Stimulated activated CD4-positive, alpha-beta T cell treated with anti-CD3 and anti-CD28 coated beads, Interleukin-12 subunit alpha, Interleukin-12 subunit beta, amount 100 ng/mL, for 48 hours (primary cell): ENCODE measurements at places on chromosomes 3 and 15.

GRCh38 chr3:159366476-159366875, 564.6 kb downstream of the MFSD1 start:
- DNase-seq: no peak

DNA sequence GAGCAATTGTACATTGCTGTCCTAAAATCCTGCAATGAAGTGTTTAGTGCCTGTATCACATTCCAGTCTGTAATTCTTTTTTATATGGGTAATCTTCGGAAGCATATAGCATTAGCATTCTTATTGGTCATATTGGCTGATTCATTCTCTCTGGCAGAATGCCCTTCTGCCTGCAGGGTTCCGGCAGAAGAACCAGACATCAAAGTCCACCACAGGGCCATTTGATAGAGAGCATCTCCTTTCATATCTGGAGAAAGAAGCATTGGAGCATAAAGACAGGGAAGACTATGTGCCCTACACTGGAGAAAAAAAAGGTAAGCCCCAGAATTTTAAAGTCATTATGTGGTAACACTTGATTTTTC, 39.6 kb downstream of the TMOD3 start:
- no peak for DNase-seq

- DNase-seq: no peak
Measured at GRCh38 chr3:109563149-109563548, 225.8 kb upstream of the DPPA4 start.

GRCh38 chr3:122890720-122891220, 95.9 kb downstream of the SLC49A4 start:
- no peak for DNase-seq

DNA sequence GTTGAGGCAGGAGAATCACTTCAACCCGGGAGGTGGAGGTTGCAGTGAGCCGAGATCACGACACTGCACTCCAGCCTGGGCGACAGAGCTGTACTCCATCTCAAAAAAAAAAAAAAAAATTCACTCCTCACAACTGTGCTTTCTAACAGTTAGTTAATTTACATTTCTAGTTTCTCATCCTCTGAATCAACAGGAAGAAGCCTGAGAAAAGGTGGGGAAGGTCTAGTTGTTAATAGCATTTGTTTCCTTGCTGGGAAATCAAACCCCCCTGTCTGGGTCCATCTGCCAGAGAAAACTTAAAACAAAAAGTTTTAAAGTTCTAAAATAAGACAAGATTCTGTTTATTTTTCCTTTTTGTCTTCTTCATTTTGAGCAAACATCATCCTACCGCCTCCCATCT, 62.3 kb downstream of the TMEM39A start:
- no peak for DNase-seq

DNA sequence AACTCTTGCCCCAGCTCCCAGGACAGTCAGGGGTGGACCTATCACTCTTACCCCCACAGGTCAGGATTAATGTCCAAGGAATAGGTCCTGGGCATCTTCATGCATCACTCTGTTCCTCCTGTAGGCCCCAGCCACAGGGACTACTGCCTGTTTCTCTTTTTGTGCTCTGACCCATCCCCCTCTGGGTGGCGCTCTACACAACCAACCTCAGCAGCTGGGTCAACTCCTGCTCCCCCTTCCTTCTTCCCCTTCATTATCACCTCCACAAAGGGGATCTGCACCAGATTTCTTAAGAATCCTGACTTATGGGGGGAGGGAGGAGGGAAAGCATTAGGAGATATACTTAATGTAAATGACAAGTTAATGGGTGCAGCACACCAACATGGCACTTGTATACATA, 12.2 kb upstream of the TRANK1 start:
- no peak for DNase-seq

DNA sequence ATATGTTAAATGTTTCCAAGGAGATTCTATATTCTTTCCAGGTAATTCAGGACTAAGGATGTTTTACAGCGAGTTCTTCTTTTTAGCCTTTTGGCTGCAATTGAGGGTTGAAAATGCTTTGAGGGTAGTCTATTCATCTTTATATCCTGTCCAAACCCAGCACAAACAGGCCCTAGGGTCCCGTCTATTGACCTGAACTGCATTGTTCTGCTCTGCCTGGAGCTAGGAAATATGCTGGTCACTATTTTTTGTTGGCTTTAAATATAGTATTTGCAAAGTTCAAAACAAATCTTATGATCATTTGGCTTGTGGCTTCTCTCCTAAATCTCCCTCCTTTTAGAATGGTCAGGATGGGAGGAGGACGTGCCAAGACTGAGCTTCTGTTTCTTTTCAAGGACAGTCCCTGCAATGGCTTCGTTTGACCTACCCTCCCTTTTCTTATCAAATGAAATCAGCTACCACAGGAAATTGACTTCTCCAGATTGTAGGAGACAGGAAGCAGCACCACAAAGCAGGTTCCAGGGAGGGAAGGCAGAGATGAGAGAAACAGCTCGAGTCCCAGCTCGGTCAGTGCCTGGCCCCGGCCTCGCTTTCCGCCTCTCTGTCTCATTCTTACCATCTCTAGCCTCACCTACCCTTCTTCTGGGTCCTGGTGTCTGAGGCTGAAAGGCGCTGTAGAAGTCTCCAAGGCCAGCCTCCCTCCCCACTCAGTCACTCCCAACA, 27.6 kb upstream of the NRROS start:
- DNase-seq: no peak

DNA sequence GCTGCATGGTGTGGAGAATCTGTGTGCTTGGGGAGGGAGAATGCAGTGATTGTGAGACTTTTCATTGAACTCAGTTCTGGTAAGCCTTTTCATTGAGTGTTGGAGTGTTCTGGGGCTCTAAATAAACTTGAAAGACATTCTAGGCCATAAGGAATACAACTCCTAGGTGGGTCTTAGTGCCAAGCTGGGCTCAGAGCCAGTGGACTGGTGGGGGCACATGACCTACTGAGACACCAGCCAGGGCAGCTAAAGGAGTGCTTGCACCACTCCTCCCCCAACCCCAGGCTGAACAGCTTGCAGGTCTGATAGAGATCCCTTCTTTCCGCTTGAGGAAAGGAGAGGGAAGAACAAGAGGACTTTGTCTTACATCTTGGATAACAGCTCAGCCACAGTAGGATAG, 21.7 kb upstream of the KPNA4 start:
- DNase-seq: no peak

DNA sequence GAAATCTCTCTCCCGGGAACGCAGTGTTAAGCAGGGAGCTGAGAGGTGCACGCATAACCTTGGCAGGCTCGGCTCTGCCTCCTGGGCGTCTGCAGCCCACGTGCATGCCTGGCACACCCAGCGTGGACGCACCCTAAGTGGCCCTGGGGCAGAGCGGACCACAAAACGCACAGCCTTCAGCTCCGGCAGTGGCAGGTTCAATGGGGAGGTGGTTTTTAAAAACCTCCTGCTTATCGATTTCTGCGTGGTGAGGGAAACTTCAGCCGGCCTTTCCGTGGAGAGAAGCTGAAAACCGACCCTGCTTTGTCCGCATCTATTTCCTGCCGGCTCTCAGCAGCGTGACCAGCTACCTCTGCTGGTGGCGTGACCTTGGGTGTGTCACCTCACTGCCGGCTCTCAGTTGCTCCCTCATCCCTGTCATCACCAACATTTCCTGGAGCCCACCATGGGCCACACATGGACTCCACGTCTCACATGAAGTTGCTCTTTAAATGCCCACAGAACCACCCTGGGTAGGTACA, 134.8 kb upstream of the MEF2A start:
- DNase-seq: no peak

- no peak for DNase-seq
Measured at GRCh38 chr3:48535578-48535977, 21.0 kb downstream of the PFKFB4 start.

- no peak for DNase-seq
Measured at GRCh38 chr3:120425572-120426250, 25.1 kb downstream of the FSTL1 start.

GRCh38 chr3:129348734-129349133, 70.1 kb downstream of the HMCES start:
- DNase-seq: no peak

- DNase-seq: no peak
Measured at GRCh38 chr15:67549736-67550135, 7.2 kb downstream of the MAP2K5 start.

DNA sequence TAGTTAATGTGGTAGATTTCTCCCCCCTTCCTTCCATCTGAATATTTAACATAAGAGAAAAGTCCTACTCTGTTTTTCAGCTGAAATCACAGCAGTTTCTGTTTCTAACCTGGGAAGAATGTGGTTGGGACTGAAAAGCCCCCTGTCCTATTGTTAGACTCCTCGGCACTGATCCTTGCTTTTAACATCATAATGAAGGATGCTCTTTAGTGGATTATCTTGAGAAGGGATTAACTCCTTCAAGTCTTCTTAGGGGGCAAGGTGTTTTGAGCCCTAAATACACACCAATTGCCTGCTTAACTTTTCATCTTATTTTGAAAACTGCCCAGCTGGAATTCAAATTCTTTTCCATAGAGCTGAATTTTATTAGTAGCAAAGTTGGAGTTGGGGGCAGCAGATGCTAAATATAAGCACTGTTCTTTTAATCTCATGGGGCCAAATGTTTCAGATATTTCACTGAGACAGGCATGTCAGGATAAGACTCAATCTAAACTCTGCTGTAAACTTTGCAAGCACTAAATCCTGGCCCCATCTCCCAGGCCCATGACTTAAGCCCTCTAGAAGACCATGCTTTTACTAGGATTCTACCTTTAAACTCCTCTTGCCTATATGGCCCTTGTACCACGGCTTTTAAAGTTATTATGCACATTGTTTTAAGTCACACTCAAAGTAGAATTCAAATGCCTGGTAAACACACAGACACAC, 243.2 kb upstream of the NR2F2 start:
- no peak for DNase-seq

GRCh38 chr3:128278761-128279600, 125.7 kb downstream of the EEFSEC start:
- DNase-seq: no peak

DNA sequence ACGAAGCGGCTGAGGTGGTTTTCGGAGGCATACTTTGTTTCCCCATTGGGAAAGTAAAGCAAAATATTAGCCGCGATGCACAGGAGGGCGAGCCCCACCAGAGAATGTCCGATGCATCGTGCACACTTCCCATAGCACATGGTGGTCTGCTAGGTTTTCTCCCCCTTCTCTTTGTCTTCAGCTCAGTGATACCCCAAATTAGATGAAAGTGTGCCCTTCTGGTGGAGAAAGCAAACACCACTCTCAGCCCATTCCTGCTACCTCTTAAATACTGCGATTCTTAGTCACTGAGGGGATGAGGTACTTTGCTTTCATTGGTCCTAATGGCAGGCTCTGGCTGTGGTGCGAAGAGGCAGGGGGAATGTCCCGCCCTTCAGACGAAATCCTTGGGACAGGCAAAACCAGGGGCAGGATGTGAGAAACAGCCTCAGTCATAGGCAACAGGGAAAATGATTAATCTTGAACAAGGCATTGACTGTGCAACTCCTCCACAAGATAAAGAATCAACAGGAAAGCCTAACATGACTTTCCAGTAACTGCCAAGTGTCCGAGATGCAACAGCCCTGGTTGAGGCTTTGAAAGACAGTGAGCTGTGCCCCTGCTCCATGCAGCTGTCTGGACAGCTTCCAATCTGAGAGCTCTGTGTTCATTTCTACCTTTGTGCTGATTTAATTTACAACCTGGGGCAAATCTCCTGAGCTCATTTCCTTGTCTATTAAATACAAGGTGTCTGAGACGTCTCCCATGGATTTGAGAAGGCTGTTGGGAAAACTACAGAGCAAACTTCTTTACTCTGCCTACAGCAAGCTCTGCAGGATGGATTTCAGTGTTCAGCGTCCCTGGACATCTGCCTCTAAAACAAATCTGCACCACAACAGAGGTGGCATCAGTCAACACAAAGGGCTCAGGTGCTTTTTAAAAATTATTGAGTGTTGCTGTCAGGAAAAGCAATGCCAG, at the start of gene TM4SF1:
Gene TM4SF1 (minus strand): TSS at position 242 of the 957 bp plus-strand sequence. CDS start 102 bp downstream, at position 140.
- no peak for DNase-seq

DNA sequence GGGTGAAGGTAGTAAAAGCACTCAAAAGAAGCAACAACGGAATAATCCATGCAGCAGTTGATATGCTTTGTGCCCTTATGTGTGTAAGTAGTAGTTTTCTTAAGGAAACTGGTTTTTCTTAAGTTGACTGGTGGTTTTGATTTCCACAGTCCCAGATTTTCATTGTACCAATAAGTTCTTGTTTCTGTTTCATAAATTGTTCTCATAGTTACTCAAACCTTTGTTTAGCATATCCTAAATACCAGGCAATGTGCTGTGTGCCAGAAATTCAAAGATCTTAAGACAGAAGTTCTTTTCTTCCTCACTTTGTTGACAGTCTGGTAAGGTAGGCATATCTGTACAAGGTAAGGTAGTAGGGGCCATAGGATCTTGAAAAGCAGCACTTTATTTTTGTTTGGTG, 40.0 kb downstream of the DNAJC13 start:
- DNase-seq: no peak

DNA sequence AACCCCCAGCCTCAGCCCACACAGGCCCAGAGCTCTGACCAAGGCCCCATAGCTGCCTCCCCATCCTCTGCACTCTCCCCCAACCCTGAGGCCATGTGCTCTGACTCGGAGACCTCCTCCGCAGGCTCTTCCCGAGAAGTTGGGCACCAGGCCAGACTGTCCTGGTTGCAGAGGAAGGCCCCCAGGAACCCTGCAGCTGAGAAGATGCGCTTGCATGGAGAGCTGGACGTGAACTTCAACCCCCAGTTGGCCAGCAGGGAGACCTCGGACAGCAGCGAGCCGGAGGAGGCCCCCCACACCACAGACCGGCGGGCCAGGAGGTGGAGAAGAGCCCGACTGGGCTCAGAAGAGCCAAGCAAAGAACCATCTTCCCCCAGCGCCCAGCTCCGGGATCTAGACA, 119.5 kb upstream of the EIF1B start:
- DNase-seq: no peak

- no peak for DNase-seq
Measured at GRCh38 chr15:85277847-85278370, 102.5 kb upstream of the AKAP13 start.
